Trophoblast cell (in vitro differentiated cells and primary cell): ENCODE measurements at places on chromosomes 11 and 22.

DNA sequence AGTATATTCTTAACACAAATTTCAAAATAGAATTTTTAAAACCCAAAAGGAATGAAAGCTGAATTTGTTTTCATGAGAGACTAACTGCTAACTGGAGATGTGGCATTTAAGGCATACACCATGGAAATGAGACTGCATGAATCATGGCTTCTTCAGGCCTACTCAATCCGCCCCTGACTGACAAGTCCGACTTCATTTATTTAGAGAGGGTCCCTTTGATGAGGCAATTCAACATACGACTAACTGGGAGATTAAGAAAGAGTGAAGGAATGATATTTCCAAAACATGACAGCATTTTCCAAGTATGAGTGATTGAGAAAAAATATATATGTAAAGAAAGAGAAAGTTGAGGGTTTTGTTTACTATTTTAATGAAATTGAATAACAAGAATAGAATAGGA is 720.1 kb downstream of the DLG2 start:
- peak; percentile 37 for DNase-seq

DNA sequence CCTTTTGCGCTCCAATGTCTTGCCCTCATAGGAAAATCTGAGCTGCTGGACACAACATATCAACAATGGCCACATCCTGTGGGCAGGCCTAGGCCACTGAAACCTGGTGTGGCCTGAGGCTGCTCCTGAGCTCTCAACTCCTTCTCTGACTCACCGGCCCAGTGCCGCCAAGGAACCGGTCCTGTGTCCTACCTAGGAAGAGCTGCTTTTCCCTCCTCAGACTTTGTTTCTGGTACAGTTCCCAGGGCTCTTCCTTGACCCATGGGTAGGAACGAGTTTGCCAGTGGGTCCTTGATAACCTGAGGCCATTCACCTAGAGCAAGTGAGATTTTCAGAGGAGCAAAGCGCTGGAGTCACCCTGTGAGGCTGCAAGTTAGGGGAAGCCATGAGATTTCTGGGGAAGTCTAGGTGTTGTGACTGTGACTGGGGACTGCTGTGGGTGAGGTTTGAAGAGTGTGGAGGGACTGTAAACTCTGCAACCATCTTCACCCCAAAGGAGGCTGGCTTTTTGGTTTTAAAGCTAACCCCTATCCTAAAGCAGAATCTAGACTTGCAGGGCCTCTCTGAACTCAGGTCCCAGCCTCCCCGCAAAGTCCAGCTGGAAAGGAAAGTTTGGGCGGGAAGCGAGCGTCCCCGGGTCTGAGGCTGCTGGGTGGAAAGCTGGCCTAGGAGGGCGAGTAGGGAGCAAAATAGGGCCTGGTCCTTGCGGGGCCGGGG is 12.0 kb upstream of the PAX6 start:
- DNase-seq: no peak

DNA sequence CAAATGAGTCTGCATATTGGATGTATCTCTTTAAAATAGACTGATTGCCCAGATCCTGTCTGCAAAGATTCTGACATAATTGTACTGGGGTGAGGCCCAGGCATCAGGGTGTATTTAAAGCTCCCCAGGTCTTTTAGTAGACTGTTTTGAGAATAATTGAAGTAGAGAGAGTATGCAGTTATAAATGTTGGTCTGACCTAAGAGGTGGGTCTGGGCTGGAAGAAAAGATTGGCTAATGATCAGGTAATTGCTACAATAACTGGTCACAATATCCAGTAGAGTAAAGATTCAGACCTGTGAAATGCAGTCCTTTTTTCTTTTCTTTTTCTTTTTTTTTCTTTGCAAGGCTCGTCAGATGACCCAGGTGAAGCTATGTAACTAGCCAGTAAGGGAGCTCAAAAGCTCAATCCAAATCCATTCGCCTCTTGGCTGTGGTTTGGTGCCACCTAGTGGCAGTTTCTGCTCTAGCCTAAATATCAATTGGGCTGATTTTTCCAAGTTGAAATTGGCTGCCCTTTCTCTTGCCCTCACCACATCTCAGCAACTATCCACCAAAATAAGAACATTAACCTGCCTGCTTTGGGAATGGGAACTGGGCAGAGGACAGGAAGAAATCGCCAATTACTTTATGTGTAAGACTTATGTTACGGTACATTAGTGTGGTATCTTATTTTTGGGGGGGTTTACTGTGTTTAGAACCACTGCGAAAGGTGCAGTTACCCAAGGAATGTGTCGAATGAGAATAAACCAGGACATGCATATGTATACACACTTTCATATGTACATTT is 45.9 kb downstream of the ZNF143 start:
- peak; percentile 95 for DNase-seq

- DNase-seq: no peak
These were observed 79.1 kb downstream of the PICALM start for GRCh38 chr11:85989746-85990145.

DNA sequence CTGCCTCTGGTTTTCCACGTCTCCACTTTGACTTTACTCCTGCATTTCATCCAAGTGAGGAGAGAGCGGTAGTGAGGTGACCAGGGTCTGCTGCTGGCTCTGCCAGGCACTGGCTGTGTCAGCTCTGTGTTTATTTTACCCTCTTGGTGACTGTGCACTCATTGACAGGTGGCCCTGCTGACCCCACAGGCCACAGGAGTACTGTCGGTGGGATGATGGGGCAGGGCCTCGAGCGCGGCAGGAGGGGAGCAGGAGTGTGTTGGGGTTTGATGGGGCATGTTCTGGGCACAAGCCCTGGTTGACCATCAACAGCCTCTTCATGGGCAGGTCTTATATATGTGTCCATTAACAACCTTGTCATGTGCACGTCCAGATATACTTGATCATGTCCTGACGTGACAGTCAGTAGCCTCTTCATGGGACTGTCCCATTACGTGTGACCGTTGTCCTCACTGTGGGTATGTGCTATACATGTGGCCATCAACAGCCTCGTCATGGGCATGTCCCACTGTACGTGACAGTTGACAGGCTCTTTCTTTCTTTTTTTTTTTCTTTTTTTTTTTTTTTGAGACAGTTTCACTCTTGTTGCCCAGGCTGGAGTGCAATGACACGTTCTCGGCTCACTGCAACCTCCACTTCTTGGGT is 31.4 kb upstream of the ACR start:
- DNase-seq: no peak

DNA sequence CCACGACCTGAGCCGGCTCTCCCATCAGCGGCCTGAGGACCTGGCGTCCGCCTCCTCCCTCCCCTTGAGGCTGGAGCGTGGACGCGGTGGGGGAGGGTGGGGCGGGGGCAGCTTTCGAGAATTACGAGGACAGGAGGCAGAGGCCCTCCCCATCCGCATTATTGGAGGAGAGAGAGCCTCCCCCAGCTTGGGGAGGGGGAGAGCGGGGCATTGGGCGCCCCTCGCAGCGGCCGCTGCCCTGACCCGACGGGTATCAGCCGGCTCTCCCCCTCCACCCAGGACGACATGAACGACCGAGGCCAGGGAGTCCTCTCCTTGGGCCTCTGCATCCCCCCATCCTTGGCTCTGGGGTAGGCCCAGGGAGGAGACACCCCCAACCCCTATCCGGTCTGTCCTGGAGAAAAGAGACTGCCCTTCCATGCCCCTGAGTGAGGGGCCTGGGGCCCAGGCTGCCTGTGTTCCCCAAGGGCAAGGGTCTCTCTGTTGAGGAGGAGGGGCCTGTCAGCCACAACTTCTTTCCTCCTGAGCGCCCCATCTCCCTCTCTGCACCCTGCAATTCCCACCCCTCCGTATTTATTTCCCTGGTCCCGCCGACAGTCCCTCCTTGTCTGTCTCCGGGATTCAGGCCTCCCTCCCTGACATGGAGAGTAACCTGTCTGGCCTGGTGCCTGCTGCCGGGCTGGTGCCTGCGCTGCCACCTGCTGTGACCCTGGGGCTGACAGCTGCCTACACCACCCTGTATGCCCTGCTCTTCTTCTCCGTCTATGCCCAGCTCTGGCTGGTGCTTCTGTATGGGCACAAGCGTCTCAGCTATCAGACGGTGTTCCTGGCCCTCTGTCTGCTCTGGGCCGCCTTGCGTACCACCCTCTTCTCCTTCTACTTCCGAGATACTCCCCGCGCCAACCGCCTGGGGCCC is 495 bp downstream of the GPR137 start:
- no peak for DNase-seq

GRCh38 chr11:125263268-125263790 is 98.8 kb downstream of the PKNOX2 start:
- peak; percentile 31 for DNase-seq

GRCh38 chr22:42001706-42002105 is 3.1 kb downstream of the WBP2NL start:
- DNase-seq: no peak

DNA sequence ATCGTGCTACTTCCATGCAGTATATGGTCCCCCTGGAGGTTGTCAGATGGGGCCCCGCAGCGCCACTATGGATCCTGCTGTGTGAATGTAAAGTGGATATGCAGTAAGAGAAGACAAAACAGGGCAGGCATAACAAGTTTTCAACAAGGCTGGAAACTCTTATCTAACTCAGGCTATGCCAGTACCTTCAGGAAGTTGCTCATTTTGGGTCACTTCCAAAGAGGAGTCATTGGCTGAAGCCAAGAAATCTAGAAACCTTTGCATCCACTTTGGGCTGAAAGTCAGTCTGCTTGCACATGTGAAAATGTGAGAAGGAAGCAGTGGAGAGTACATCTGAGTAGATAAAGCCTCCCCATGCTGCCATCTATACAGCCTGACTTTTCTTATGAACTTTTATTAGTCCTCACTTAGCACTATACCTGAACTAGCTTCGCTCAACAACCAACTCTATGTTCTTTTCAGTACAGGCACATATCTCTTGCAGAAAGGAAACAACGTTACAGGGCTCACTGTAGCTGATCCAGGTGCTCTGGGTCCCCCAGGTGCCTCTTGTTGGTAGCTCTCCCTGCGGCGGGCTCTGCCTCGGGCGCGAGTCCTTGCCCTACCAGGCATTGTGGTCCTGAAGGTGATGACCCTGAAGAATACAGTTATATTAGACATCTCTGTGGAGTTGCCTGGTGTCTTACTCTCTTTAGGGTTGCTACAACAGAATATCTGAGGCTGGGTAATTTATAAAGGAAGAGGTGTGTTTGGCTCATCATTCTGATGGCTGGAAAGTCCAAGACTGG is 12.4 kb downstream of the PIWIL3 start:
- no peak for DNase-seq

DNA sequence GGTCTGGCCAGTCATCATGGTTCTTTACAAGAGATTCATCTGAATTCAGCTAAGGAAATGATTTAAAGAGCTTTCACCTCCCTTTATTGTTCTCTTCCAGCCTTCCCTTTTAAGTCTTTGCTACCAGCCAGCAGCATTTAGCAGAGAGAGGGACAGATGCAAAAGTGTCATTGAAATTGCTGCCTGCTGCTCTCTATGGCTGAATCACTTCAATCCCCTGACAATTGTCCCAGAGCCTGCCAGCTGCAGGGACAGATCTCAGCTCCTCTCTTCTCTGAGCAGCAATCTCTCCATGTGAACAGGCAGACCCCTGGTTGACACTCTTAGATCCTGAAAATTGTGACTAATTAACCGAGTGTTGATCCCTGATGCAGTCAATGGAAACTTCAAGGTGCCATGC is 816.9 kb upstream of the CCDC90B start:
- no peak for DNase-seq

DNA sequence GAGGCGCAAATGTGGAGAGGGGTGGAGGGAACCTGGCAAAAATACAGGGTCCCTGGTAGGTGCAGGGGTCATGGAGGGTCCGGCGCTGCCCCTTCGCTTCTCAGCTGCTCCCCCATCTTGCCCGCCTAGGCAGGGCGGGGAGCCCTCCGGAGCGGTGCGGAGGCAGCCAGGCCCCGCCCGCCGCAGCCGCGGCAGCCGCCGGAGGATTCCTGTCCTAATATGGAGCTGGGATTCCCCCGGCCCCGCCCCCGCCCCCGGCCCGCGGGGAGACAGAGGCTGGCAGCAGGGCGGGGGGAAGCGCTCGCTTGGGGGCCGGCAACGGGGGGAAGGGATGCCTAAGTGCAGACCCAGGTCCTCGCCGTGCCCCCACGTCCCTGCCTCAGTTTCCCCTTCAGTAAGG is 1.0 kb upstream of the NPAS4 start:
- no peak for DNase-seq

GRCh38 chr11:18013790-18014507 is 1.1 kb upstream of the SERGEF start:
- DNase-seq: no peak

- peak; percentile 20 for DNase-seq
These were observed 46.4 kb downstream of the CD82 start for GRCh38 chr11:44611687-44612434.

DNA sequence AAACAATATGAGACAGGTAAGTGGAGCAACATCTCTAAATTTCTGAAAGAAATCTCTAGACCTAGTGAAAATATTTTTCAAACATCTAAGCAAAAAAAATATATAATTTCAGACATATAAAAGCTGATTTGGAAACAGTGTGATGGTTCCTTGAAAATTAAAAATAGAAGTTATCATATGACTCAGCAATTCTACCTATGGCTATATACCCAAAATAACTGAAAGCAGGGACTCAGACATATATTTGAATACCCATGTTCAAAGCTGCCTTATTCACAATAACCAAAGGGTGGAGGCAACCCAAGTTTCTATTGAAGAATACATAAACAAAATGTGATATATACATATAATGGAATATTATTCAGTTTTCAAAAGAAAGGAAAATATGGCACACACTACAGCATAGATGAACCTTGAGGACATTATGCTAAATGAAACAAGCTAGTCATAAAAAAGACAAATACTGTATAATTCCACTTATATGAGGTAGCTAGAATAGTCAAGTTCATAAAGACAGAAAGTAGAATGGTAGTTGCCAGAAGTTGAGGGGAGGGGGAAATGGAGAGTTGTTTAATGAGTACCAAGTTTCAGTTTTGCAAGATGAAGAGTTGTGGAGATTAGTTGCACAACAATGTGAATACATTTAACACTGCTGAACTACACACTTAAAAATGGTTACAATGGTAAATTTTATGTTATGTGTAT is 300.4 kb downstream of the TTC28 start:
- no peak for DNase-seq

DNA sequence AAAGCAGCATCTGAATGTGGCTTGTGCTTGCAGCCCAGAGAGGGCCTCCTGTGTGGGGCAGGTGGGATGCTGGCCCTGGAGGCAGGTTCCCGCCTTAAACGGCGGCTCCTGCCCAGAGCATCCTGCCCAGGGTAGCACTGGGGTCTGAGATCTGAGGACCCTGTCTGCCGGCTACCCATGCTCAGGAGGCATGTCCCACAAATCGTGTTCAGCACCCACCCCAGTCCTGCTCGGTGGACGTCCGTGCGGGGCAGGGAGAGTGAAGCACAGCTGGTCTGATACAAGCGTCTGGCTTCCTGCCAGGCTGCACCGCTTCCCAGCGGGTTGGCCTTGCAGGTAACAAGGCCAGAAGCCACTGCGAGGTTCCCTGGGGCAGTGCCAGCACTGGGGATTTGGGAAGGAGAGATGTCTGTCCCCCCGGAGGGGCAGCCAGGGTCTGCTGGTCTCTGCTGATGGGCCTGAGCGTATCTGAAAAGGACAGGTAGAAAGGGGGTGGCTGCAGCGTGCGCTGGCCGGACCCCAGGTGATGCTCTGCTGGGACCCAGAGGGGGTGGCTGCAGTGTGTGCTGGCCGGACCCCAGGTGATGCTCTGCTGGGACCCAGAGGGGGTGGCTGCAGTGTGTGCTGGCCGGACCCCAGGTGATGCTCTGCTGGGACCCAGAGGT is 3.6 kb downstream of the TRABD start:
- DNase-seq: no peak
